KG1 (cell line): ENCODE measurements at places on chromosomes 11 and 22.

DNA sequence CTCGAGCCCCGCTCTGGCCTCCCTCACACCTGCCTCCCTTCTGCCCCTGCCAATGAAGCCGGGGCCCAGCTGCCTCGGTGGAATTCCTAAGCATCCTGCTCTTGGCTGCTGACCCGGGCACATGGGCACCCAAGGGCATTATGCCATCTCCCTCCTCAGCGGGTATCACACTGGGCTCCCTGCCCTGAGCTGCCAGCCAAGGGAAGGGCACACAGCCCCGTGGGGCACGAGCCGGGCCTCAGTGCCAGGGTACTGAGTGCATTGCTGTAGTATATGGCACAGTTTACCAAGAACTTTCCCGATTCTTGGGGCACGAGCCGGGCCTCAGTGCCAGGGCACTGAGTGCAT is 43.8 kb upstream of the JAM3 start:
- DNase-seq, result no peak

- DNase-seq, result no peak
These were observed 104.9 kb upstream of the TBCEL start for GRCh38 chr11:120919045-120919444.

- no peak for DNase-seq
These were observed 7.8 kb downstream of the KCNE3 start for GRCh38 chr11:74459584-74459983.

DNA sequence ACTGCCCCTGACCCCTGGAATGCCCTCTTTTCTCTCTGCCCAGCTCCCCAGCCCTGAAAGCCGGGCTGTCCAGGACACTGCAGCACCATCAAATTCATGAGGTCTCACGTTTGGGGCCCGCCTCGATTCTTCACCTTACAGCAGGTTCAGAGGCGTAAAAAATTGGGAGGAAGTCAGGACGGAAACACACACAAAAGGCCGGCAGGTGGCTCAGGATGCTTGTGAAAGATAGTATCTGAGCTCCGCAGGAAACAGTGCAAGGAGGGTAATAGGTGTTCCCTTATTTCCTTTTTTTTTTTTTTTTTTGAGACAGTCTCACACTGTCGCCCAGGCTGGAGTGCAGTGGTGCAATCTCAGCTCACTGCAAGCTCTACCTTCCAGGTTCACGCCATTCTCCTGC is 4.1 kb downstream of the RFPL2 start:
- no peak for DNase-seq

DNA sequence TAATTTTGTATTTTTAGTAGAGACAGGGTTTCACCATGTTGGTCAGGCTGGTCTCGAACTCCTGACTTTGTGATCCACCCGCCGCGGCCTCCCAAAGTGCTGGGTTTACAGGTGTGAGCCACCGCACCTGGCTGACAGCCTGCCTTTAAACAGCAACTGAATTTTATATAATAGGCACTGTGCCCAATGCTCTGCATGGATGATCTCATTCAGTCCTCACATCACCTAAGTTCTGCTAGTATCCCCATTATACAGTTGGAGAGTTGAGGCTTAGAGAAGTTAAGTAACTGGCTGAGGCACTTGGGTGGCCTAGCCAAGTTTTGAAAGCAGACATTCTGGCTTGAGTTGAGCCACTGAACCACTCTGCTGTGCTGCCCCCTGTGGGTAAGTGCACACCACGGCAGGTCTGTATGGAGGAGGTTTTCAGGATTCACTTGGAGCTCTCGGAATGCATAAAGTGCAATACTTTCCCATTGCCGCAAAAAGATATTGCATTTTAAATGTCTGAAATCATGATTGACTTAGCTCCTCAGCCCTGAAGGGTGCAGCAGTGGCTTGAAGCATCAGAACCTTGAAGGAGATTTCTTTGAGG is 112.4 kb downstream of the LDLRAD3 start:
- no peak for DNase-seq

DNA sequence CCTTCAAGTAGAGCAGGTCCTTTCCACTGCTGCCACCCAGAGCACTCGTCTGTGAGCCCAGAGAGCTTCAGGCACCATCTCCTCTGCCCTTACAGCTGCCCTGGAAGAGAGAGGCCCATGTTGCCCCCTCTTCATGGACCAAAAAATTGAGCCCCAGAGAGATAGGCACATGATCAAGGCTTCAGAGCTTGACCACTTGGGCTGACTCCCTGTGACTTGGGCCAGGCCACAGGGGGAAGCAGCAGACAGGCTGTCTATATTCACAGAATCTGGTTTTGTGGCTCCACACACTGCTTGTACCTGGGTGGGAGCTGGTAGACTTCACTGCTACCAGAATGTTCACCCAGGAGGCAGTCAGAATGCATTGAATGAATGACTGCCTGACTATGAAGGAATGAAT is 58.2 kb downstream of the SMIM38 start:
- no peak for DNase-seq

GRCh38 chr11:41081756-41082285 is 377.6 kb downstream of the LRRC4C start:
- no peak for DNase-seq

- no peak for DNase-seq
These were observed 16.6 kb downstream of the CRELD2 start for GRCh38 chr22:49934891-49935557.

GRCh38 chr11:27972522-27973170 is 135.3 kb downstream of the KIF18A start:
- DNase-seq, result no peak

- no peak for DNase-seq
These were observed 780.6 kb downstream of the OPCML start for GRCh38 chr11:132751516-132752250.

GRCh38 chr11:119025099-119025473 is 5.6 kb downstream of the SLC37A4 start:
- no peak for DNase-seq

DNA sequence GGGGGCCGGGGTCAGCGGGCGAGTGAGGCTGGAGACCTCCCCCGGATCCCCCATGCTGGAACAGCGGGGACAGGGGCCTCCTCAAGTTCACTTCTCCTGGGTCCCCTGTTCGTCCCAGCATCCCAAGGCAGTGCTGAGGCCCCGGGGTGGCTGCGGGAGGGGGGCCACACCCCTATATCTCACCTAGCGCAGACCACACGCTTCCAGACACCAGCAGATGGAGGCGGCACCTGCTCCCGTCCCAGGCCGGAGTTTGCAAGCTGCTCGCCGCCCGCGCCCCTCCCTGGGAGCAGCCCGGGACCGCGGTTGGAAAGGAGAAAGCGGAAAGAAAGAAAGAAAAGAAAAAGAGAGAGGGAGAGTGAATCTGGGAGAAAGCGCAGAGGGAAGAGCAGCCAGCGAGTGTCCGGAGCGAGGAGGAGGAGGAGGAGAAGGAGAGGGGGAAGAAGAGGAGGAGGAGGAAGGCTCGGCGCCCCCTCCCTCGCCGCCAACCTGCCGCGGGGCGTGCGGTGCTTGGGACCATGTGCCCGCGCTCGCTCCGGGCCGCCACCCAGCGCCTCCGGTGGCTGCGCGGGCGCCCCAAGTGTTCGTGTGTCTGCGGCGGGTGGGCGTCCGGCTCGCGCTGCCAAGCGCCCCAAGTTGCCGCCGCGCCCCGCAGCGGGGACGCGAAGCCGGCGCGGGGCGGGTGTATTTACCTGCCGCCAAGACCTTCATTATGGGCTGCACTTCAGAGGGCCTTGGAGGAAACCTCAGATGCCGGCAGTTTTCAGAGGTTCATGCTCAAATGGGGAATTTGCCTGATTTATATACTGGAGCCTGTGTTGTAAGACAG is at the start of gene LIF:
LIF (minus strand) TSS at position 775 of the 829 bp plus-strand sequence; CDS start at position 711, 64 bp downstream.
- no peak for DNase-seq

GRCh38 chr22:28072066-28072465 is 153.0 kb upstream of the PITPNB start:
- no peak for DNase-seq

GRCh38 chr11:70886676-70887541 is 365.5 kb downstream of the SHANK2 start:
- no peak for DNase-seq

DNA sequence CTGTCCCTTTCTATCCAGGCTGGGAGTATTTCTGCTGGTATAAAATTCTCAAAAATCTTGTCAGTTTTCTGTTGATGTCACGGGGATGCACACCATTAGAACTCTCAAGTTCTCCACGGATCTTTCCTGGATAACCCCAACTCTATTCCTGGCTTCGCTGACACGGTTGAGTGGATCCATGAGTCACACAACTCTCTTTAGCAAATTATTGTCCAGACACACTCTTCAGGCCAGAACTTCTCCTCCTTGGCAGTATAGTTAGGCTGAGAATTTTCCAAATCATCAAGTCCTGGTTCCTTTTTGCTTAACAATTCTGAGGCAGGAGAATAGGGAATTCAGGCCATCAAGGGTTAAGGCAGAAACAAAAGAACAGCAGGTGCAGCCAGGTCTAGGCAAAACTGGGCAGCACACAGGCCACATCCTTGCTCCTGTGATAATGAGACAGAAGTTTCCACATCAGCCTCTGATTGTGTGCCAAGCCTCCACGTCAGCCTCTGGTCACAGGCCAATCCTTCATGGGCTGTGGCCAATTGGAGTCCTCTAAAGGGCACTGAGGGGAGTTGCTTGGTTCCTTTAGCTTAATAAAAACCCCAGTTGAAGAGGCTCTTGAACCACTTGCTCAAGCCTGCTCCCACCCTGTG is 5.7 kb upstream of the ACAT1 start:
- no peak for DNase-seq

GRCh38 chr22:30665786-30666185 is 1.9 kb downstream of the DUSP18 start:
- DNase-seq, result no peak
